ENCODE measurements at places on chromosomes 3 and 15.

- no peak for DNase-seq
Measured at GRCh38 chr3:10549617-10550230, 44.3 kb upstream of the ATP2B2 start.

GRCh38 chr3:129123314-129124060, 1.9 kb upstream of the RAB43 start:
- peak; percentile 14 for DNase-seq

DNA sequence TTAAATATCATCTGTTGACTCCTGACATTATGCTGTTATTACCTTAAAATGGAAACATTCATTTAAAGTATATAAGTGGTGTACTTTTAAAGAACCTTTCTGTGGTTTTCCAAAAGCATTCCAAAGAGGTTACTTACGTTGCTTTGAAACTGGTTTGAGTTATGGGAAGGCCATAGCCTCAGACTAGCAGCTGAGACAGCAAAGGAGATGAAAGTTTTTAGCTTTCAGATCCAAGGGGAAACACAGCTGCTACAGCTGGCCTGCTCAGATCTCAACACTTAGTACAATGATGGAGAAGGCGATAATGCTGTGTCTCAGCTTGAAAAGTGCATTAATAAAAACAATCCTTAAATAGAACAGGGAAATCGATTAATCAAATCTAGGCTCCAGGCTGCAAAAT, 921.1 kb downstream of the ROBO1 start:
- no peak for DNase-seq

GRCh38 chr3:97884586-97885123, 62.8 kb downstream of the CRYBG3 start:
- no peak for DNase-seq

DNA sequence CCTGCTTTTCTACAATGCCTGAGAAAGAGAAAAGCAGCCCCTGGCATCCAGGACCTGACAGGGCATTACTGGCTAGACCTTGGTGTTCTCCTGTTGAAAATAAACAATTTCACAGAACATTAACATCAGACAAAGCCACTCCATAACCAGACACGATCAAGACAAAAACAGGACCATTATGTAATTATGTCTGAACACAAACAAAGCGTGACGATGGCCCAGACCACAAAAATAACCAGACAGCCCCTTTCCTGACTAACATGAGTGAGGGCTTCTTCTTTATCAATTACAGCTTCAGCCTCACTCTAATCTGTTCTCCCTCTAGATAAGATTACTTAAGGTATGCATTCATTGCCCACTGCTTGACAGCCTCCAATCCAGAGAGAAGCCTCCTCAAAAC, 172.7 kb upstream of the LMCD1 start:
- no peak for DNase-seq

DNA sequence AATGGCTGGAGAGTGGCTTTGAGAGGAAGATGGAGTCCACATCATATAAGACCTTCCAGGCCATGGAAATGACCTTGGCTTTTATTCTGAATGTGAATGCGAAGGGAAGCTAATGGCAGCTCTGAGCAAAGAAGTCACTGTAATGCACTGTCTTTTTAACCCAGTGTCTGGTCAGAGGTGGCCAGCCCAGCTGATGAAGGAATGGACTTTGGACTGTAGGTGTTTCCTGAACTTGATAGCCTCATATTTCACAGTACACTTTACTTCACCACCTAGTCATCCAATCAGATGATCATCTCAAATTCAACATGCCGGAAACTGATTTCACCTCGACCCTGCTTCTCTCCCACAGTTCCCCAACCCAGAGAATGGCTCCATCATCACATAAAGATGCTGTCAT, 33.4 kb downstream of the DCLK3 start:
- no peak for DNase-seq

DNA sequence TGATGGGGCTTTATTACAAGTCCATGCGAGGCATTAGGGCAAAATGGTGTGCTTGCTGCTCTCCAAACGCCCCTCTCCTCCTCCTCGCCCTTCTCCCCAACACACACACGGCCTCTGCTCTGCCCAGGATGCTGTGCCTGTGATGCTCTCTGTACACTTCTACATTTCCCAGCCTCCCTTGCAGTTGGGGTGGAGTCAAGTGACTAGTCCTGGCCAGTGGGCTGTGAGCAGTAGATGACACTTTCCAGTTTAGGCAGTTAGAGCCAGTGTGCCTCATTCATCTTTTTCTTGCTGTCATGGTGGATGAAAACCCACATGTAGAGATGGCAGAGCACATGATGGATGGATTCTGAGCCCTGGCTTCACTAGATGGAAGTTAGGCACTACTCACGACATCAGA, 5.4 kb downstream of the TRH start:
- DNase-seq: no peak

GRCh38 chr3:6492306-6492705, 368.6 kb upstream of the GRM7 start:
- no peak for DNase-seq

DNA sequence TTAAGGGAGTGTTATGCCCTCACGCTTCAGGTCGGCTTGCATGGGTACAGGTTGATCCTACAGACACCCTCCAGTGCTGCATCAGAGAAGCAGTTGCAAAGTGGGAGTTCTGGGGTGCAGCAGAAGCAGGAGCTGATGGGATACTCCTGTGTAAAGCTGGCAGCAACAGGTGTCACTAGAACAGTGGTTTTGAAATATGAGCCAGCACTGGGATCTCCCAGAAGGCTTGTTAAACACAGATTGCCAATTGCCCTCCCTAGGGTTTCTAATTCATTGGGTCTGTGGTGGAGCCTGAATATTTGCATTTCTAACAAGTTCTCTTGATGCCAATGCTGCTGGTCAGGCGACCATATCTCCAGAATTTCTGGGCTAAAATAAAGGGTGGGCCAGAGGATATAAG, 350.4 kb downstream of the CLSTN2 start:
- no peak for DNase-seq

DNA sequence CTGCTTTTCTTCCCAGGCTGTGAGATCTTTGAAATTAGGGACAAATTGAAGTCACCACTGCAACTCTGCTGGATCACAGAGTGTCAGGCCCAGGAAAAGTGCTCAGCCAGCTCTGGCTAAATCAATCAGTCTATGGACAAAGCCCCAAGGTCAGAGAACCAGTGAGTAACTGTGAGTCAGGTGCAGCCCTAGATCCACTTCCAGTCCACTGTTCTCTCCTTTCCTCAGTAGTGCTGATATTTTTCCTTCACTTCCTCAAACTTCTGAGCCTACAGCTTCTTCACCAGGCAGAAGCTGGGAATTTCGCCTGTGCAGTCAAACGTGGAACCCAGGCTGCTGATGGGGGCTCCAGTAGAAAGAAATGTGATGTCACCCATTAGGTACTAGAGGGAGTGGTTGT, 75.1 kb upstream of the TRIM42 start:
- no peak for DNase-seq

DNA sequence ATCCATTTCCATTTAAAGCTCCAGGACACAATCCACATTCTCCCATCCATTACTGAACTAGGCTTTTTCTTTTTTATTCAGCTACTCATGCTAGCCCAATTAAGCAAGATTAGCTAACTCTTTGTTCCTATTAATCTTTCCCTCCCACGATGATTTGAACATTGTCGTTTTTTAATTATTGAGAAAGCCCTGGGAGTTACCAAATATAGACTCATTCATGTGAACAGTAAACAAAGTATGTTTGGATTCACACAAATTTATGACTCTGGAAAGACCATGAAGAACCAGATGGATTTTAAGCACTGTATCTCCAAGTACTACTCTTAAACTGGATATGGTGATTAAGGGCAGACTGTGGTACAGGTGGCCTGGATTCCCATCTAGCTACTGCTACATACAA, 82.2 kb downstream of the STRIT1 start:
- no peak for DNase-seq

DNA sequence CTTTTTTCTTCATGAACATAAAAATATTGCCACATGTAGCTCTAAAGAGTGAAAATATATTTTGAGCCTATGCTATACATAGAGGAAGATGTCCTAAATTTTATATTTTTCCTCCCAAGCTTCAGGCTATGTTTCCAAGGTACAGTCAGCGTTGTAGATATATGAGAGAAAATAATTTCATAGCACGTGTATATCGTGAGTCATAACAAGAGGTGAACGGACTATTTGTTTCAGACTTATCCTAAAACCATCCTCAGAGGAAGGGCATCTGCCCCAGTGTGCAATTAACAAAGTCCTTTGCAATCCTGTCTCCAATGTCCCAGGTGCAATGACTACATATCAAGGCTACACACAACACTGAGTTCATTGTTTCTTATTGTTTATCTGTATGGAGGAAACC, 177.3 kb upstream of the ARRDC4 start:
- no peak for DNase-seq

DNA sequence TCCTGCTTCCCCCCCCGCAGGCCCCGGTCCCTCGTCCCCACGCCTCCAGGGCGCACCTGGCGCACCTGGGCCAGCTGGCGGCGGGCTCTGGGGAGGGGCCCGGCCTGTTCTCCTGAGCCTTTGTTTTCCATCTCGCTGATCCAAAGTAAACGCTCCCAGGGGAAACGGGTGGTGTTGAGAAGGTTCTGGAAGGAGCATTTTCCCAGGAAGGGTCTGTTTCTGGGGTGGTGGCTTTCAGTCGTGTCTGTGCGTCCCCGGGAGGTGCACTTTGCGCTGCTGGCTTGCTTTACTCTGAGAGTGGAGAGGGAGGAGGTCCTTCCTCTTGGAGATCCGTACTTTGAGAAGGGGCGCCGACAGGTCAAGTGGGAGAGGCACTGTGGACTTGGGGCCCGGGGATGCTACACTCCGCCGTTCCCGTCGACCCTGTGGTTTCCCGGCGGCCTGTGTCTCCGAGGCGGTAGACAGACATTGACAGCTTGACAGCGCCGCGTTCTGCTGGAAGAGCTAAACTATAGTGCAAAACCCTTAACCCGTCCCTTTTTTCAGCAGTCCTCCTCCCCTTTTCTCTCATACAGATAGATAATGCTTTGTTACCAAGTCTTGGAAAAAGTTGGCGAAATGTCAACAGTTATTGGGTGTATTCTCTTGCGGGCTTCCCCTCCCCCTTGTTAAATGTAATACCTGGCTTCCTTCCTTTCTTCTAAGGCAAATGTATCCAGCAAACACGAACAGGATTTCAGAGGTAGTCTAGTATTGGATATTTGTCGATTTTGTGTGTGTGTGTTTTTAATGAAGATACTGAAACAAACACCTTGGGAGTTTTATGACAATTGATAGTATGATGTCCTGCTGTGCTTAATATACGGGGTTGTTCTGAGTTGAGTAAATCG, 6.5 kb downstream of the TPM1 start:
- DNase-seq: peak; percentile 26

GRCh38 chr3:30692498-30693130, 86.2 kb downstream of the TGFBR2 start:
- DNase-seq: no peak

DNA sequence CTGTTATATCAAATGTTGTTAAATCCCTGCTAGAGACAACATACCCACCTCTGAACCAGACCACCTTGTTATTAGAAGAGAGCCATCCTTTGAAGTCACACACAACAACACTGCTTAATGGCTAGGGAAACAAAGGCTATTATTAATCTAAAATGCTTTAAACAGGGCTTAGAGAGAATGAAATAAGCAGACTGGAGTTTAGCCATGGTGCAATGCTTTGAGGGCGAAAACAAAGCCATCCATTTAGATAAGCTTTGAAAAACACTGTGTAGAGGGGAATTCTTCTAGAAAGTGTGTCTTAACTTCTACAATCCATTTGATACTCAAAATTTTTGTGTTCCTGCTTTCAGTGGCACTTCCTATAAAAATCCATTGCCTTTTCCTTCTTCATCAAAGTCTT, 148.6 kb downstream of the IL5RA start:
- no peak for DNase-seq

DNA sequence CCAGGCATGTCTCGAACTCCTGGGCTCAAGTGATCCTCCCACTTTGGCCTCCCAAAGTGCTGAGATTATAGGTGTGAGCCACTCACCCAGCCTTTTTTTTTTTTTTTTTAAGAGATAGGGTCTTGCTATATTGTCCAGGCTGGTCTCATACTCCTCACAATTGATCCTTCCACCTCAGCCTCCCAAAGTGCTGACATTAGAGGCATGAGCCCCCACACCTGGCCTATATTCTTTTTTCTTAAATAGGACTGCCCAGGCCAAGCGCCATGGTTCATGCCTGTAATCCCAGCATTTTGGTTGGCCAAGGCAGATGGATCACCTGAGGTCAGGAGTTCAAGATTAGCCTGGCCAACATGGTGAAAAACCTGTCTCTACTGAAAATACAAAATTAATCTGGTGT, 12.5 kb downstream of the NR1I2 start:
- no peak for DNase-seq

- no peak for DNase-seq
Measured at GRCh38 chr3:109685084-109686079, 348.0 kb upstream of the DPPA4 start.

- DNase-seq: no peak
Measured at GRCh38 chr3:114464548-114464947, 170.7 kb downstream of the TIGIT start.

DNA sequence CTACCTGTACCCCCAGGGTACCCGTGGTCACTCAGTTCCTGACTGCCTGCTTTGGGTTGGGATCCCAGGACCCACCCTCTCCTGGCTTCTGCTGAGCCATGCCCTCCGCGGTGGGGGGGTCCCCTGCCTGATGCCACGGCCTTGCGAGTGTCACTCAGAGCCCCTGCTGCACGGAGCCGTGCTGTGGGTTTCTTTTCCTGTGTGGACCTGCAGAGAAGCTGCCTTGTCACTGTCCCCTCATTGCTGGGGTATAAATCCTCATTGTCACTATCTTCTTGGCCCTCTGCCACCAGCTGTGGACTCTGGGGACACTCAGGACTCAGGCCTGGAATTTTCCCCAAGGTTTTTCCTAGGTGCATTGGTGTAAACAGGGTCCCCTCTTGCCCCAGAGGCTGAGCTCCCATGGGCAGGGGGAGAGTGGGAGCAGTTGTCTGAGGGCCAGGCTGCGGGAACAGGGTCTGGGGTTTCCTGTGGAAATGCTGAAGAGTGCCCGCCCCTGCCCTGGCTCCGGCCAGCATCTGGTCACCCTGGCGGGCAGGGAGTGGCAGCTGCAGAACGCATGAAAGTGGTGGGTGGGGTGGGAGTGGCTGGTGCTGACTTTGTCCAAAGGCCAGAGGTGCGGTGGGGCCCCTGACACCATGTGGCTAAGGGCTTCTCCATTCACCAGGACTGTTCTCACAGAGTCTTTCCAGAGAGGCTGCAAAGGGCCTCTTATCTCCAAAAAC, 191.7 kb downstream of the GOLGA6L6 start:
- DNase-seq: no peak

DNA sequence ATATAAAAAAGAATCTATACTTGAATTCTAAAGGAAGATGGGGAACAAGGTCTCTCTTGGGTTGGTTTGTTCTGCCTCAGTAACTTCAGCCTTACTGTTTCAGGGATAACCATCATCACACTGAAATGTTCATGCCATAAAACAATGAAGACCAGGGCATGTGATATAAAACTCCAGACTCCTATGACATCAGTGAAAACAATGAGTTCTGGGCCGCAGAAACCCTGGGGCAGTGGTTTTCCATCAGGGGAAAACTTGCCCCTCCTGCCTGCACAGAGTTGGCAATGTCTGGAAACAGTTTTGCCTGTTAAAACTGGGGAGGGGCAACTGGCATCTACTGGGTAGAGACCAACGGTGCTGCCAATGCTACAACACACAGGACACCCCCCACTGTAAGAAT, 46.8 kb downstream of the CA12 start:
- DNase-seq: no peak

Measured in CD4-positive, alpha-beta T cell treated with Interleukin-15 for 4 hours (primary cell).